ENCODE measurements at places on chromosomes 2 and 18. TPM values are rescaled to one million over a fixed set of nuclear protein-coding genes. Genes with fewer than 3 reads are reported as not detected.

Gene WNT10A
- total RNA-seq = 16.5 TPM

Gene TWIST2
- 38.4 TPM for total RNA-seq

Gene DOK1
- 3.8 TPM for total RNA-seq

Gene DSG3
- 79.9 TPM for total RNA-seq

Gene SERPINB13
- 15.2 TPM for total RNA-seq

Gene TDRD15
- total RNA-seq = not detected

Gene ABCG5
- not detected for total RNA-seq

DNA sequence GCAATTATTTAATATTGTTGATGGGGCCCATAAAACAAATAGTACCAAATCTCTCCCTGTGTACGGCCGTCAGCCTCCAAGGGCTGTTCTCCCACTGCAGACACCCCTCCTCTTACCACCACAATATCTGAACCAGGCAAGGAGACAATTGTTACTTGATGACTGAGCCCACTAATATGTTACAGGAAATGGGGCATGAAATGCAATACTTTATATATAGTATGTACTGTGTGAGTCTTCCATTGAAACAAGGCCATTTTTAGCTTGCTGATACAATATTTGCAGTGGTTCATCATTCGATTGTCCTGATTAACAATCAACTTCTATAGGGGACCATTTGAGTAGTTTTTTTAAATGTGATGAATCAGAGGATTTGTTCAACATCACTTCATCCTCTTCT, 307.3 kb downstream of the GBX2 start:
- DNase-seq = no peak

- DNase-seq = no peak
These were observed 40.7 kb downstream of the SOS1 start for GRCh38 chr2:39080152-39080551.

- DNase-seq = no peak
These were observed 44.2 kb upstream of the SLC39A10 start for GRCh38 chr2:195612611-195613495.

DNA sequence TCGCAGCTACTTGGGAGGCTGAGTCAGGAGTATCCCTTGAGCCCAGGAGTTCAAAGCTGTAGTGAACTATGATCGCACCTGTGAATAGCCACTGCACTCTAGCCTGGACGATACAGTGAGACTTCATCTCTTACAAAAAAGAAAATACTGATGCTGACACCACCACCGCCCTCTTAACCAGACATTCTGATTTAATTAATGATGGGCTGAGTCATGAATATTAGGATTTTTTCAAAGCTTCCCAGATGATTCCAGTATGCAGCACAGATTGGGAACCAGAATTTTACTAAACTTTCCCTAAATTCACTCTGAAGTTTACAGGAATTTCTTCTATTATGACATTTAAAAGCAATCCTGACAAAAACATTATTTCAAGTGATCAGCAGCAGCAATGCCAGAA, 130.1 kb downstream of the ERBB4 start:
- no peak for DNase-seq

DNA sequence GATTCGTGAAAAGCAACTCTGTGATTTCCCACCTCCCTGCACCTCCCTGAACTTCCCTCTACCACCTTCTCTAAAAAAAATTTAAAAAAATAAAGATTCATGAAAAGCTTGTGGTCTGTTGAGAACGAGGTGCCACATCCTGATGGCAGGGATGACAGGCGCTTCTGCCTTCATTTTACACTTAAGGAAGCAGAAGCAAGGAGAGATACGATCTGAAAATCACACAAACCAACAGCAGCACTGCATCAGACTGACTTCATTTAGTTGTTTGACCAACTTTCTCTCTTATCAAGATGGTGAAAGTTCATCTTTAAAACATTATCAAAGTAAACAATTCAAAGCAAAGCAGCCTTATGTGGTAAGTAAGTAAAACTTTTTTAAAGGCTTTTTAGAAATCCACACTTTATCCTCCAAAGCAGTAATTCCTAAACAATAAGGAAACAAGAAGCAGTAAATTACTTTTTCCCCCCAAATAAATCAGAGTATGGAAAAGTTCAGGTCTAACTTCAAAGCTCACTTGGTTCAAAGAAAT, 15.5 kb downstream of the WDFY1 start:
- DNase-seq = no peak

GRCh38 chr2:141923657-141924056, 207.2 kb downstream of the LRP1B start:
- DNase-seq = no peak

DNA sequence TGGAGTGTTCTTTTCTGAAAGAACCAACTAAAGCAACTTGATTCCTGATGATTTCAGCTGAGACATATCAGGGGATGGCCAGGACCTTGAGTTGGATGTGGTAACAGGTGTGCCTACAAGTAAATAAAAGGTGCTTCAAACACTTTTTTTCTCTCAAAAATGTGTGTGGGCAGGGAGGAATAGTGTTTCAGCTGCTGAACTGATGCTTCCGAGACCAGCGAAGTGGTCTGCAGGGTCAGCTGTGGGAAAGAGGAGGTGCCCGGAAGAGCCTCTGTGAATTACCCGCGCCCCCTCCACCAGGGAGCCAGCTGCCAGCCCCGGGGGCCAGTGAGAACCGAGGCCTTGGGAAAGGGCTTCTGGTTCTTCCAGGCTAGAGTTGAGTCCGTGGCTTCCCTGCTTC, 249.3 kb downstream of the GBX2 start:
- peak; percentile 45 for DNase-seq

DNA sequence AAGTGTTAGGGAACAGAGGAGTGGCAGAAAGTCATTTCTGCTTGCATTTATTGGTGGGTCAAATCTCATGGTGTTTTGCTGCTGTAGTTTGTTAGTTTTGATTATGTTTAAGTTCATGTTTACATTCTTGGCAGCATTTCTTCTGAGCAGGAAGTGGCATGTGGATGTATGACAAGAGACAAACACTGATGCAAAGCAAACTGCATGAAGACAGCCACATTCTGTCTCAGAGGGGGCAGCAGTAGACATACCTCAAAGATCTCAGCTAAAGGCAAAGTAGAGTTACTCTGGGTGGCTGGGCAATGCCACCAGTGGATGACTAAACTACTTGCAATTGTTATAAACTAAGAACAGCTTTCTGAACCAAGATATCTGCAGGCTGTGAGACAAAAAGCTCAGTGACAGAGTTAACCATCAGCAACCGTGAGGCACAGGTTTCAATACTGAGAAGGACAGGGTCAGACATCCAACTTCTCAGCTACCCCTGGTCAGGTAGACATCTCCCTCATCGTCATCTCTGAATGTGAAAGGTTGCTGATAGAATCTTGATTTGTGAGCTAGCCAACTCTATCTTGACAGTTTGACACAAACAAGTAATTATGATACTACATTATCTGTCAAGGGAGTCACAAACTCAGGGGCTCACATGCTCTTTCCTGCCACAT, 16.4 kb downstream of the GALNT3 start:
- no peak for DNase-seq

- no peak for DNase-seq
These were observed 41.7 kb upstream of the ELOA2 start for GRCh38 chr18:47077111-47077510.

GRCh38 chr18:79367480-79367879, 28.2 kb upstream of the NFATC1 start:
- peak; percentile 57 for DNase-seq

GRCh38 chr2:25711675-25712354, 38.4 kb upstream of the DTNB start:
- DNase-seq = no peak
